Thoracic aorta (tissue), 2 donors: ENCODE measurements at places on chromosomes 4 and X. TPM values are rescaled to one million over a fixed set of nuclear protein-coding genes. Genes with fewer than 3 reads are reported as not detected.

- no peak for DNase-seq
These were observed 233.3 kb downstream of the NDST4 start for GRCh38 chr4:114879916-114880669.

Gene ANXA5
- 401 TPM for total RNA-seq

Gene LANCL3
- 0.99 TPM for total RNA-seq

- no peak for DNase-seq
These were observed 1.5 kb downstream of the CASP6 start for GRCh38 chr4:109701566-109702410.

- no peak for DNase-seq
These were observed 149.1 kb downstream of the SLC39A8 start for GRCh38 chr4:102196221-102196620.

Gene ABCE1
- 74.6 TPM for total RNA-seq

DNA sequence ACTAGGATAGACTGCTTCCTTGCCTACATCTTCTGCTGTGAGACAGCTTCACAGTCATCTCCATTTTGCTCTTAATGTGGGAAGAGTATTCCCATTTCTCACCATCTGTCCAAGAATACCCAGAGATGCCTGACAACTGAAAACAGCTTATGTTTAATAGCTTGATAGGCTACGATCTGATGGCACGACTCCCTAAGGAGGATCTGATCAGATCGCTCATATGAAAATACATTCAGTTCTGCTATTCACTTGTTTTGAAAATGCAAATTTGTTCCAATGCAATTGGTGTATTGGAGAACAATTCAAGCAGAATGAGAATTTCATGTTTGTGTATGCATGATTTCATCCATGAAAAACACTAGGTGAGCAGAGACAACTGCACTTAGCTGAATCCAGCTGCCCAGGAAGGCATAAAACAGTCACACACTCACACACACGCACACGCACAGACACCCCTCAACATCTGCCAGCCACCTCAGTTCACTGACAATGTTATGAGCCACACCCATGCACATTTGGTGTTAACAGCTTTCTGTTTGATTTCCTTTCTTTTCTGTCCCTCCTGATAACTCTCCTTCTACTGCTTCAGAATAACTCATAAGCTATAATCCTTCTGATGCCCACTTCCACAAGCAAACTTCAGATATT lies 29.6 kb downstream of the TRIML1 start:
- DNase-seq: no peak

DNA sequence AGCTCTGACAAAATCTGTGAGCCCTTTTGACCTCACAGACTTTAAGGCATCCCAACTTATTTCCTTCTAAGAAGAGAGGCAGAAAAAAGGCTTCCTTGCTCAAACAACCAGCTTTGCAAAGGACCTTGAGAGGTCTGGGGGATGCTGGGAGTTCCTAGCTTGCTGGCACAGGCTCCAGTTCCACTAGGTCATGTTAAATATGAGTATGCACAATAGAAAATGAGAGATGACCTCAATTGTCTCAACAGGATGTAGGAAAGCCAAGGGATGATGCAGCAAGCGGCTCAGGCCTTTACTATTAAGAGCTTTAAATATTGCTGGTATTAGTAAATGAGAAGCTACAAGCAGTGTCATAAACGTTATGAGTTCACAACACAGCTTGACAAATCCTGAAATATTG lies 13.3 kb upstream of the ZNF827 start:
- no peak for DNase-seq

Gene CTPS2
- total RNA-seq: 7.9 TPM

DNA sequence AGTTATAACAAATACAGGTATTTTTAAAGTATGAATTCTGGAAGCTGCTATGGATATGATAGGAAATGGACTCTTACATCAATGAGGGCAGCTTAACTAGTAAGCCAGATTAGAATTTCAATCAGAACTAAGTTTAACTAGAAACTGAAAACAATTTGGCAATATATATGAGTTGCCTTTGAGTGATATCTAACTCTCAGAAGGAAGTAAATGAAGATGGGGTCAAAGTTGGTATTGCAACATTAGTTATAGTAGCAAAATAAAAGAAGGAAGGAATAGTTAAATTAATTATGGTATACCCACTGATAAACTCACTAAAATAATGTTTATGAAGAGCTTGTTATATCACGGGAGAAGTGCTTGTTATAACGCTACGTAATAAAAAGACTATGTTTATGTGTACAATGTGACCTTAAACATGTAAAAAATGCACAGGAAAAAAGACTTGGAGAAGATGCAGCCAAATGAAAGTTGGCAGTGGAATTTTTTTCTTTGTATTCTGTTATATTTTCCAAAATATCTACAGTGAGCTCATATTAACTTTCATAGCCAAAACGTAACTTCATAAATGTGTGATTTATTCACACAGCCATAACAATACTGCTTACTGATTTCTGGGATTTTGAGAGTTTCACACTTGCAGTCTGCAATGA lies 34.5 kb downstream of the PHKA2 start:
- no peak for DNase-seq

Gene IL2
- total RNA-seq: not detected

Gene MTTP
- not detected for total RNA-seq

DNA sequence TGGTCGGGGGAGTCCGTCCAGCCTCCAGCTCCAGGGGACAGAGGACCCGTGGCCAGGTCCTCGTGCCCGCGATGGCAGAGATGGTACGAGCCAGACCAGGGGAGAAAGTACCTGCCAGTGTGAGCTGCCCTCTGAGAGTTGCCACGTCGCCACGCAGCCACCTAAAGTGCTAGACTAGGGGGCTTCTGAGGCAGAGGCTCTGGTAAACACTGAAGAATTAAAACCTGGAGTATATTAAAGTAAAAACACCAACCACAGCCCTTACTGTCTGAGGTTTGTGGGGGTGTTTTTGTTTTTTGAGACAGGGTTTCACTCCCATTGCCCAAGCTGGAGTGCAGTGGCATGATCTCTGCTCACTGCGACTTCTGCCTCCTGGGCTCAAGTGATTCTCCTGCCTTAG lies 60.1 kb upstream of the SORCS2 start:
- no peak for DNase-seq

Gene FMR1NB
- not detected for total RNA-seq

- DNase-seq: no peak
These were observed 407.9 kb upstream of the TENM3 start for GRCh38 chr4:181835348-181835747.

- no peak for DNase-seq
These were observed 22.7 kb downstream of the FABP2 start for GRCh38 chr4:119299260-119299671.

GRCh38 chr4:89657931-89658700 lies 178.8 kb downstream of the SNCA start:
- no peak for DNase-seq
